ENCODE measurements at places on chromosomes 13 and 19.

DNA sequence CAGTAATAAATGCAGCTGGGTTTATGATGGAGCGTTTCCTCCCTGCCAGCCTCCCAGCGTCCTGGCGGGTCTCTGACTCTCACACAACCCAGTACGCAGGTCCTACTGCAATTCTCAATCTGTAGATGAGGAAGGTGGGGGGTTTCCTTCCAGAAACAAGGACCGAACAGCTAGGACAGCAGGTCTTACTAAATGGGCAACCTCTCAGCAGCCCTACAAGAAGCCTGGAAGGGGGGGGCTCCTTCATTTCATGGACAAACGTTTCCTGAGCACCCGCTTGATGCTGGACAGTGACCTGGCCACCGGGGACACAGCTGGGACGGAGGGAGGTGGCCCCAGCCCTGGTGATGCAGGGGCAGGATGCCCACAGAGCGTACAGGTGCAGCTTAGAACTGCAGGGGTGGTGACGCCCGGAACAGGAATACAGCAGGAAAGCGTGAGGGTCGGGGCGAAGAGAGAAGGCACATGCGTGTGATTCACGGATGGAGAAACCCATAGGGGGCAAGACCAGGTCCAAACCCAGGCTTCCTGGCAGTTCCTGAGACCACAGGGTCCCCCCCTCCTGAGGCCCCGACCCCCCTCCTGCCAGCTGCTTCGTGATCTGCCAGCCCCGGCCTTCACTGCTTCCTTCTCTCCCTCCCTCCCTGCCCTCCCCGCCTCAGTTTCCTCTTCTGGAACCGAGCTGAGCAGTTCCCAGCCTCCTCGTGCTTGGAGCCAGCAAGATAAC lies 732 bp upstream of the C2CD4C start:
- no peak for DNase-seq

DNA sequence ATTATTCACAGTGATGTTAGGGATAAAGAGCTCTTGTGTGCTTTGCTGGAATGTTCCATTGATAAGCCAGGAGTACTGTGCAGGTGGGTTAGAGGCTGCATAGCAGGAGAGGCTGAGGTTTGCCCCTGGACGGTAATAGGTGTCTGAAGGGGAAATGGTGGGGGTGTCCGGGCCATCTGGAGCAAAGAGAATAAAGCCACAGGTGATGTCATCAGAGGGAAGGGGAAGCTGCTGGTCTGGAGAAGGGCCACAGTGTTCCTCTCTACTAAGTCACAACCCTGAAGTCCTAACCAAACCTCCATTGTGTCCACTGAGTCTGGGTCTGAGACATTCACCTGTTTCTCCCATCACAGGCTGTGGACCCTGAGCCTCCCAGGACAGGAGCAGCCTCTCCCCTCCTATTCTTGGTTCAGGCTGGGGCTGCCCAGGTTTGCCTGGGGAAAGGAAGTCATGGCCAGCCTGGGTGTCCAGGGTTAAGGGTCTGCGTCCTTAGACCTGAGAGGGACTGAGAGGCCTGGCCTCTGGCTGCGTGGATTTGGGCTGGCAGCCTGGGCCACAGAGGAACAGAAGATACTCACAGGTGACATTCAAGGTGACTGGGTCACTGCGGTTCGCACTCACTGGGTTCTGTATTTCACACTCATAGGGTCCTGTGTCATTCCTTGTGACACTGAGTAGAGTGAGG lies 6.8 kb downstream of the CEACAM1 start:
- DNase-seq: no peak

DNA sequence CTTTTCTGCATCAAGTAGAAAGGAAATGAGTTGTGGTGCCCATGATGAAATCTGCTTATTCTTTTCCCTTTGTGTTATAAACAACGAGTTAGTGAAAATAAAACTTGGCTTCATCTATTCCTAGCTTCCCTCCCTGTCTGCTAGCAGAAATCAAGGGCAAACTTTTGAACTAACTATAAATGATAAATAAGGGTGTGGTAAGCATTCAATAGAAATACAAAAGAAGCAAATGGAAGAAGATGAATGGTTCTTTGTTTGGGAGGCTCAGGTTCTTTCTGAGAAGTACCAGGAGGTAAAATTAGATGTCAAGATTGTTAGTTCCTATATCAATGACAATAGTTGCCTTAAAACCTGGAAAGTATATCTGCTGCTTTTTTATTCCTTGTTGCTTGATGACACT lies 275.3 kb upstream of the PRR20A start:
- no peak for DNase-seq

DNA sequence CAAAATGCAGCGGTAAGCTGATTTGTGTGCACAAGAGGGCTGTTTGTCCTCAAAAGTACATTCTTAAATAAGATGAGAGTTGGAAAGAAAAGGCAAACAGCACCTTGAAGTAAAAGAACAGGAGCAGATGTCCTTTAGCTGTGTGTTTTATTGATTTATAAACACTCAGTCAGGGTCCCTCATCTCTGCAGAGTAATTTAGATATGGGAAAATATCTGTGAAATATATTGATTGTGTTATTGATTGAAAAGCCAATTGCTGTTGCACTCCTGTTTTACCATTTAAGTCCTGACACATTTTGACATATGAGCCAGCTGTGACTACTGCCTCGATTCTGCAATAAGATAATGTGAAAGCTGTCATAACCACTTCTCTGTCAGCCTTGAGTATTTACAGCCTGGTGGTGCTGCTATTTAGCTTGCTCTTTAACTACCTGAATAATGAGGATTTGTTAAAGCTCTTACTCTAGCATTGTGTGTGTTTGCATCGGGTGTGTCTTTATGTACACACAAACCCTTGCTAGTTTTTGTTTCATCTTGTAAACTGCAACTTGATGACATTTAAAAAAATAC lies 550.1 kb downstream of the DACH1 start:
- no peak for DNase-seq

DNA sequence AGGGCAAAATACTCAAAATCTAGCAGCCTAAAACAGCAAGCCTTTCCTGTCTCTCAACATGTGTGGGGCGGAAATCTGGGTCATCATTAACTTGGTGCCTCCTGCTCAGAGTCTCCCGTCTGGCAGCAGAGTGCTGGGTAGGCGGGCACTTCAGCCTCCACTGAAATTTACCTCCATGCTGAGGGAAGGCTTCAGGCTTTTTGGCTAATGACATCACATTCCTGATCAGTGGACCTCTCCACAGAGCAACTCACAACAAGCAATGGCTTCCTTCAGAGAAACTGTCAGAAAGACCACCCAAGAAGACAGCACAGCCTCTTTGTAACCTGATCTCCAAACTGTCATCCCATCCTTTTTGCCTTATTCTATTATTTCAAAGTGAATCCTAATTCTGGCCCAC lies 1109.0 kb downstream of the UQCRFS1 start:
- DNase-seq: no peak

GRCh38 chr19:15124572-15125231 lies 17.5 kb downstream of the SYDE1 start:
- DNase-seq: no peak

DNA sequence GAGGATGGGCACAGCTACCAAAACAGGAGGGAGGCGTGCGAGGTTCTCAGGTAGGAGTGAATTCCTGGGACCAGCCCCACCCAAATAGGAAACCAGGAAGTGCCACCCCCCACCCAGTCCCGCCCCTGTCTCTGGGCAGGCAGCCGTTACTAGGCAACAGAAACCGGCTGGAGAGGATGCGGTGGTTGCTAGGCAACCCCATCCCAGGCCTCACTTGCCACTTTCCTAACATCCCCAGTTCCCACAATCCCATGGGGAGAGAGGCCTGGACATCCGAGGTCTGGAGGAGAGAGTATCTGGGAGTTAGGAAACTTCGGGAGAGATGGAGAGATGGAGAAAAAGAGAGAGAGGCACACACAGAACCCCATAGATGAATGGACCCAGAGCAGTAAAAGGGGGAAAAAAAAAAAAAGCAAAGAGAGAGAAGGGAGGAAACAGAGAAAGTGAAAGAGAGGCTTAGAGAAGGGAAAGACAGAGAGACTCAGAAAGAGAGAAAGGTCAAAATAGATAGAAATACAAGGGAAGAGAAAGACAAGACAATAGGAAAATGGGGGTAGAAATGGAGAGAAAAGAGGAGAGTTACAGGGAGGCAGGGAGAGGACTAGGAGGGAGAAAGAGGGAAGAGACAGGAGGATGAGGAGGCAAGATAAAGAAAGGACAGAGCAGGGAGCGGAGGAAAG lies 3.8 kb downstream of the GRIK5 start:
- no peak for DNase-seq

DNA sequence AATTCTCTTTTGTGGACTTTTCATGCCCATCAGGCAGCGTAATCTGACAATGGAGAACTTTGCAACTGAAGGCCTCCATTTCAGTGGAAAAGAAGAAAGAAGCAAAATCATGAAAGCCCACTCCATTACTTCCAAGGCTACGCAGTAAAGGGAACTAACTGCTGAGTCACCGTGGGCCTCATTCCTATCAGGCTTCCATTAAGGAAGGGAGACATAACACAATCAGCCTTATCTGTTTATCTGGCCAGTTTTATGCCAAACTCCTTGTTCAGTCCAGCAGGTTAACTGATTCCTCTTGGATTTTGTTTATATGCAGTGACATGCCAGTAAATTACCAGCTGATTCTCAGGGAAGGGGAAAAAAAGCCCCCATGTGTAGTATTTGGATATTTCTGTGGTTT lies 56.8 kb upstream of the KATNAL1 start:
- DNase-seq: no peak

DNA sequence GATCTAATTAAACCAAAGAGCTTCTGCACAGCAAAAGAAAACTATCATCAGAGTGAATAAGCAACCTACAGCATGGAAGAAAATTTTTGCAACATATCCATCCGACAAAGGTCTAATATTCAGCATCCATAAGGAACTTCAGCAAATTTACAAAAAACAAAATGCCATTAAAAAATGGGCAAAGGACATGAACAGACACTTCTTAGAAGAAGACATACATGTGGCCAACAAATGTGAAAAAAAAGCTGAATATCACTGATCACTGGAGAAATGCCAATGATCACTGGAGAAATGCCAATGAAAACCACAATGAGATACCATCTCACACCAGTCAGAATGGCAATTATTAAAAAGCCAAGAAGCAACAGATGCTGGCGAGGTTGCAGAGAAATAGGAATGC lies 32.5 kb downstream of the ZNF582 start:
- no peak for DNase-seq

- no peak for DNase-seq
Measured at GRCh38 chr19:14265290-14266036, 59.5 kb upstream of the ADGRL1 start.

- no peak for DNase-seq
Measured at GRCh38 chr13:110113284-110113764, 193.6 kb downstream of the COL4A1 start.

All from AG09309 (cell line).